ENCODE measurements at places on chromosomes 7 and 10.
A peak's percentile ranks its signal among the peaks of the same experiment; 100 is the strongest.

DNA sequence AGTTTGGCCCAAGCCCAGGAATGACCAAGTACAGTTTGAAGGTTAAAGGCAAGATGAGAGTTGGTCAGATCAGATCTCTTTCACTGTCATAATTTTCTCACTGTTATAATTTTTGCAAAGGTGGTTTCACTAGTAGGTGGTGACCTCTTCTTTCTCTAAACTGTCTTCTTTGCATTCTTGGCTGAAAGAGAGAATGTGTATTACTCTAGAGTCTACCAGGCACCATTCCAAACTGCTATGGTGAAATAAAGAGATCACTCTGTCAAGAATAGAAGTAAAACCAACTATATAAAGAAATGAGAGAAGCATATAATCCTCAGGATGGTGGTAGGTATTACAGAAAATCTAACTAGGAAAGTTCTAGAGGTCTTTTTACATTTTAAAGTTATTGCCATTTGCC is 72.7 kb downstream of the DYNC1I1 start:
- DNase-seq: no peak

- no peak for DNase-seq
These were observed 67.1 kb downstream of the WDFY4 start for GRCh38 chr10:48751730-48752129.

DNA sequence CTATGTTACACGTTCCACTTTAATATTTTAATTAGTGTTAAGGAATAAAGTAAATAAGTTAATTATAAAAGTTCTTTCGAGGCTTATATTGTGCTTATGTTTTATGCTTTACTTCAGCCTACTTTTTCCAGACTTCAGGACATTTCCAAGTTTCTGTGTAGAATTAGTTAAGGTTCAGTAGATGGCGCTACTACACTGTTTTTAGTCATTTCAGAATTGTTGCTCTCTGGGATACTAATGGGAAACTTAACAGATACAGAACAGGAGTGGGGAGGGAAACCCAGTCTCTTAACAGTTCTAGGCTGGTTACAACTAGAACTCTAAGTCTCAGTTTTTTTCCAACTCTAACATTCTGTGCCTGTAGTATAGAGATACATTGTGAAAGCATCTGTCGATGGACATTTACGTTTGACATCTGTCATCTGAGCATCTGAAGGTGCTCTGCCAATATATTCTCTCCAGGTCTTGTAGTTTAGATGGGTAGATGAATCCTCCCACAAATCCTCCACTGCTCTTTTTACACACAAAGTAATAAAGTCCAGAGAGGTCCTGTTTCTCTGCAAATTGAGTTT is 56.8 kb upstream of the FAM171A1 start:
- no peak for DNase-seq

DNA sequence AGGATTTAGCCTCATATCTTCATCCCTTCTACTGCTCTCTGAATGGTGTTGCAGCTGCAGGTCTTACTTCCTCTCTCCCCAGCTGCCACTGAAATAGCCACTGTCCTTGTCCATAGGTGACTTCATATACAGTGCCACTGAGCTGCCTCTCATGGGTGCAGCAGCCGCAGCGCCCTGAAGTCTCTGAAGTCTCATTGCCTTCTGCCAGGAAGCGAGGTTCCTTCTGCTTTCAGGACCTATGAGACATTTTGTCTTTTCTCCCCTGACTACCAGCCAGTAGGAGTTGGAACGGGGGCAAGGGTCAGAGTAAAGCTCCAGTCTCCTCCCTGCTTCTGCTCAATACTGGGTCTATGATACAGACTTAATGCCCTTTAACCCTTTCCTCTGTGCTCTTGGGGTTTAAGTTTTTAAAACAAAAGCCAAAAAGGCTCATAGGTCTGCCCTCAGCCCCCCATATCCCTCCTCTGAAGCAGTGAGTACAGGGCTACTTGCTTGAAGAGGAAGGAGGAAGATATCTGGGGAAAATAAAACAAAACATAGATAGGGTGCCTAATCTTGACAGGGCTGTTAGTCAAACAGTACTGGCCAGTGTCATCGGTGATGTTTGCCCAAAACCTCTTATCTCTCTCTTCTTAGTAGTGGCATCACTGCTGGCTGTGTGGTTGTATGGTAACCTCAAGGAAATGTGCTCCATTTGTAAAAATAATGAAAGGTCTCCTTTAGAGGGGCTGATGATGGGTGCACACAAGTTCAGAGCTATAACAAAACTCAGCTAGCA is 7.1 kb downstream of the PLCE1 start:
- DNase-seq: no peak

DNA sequence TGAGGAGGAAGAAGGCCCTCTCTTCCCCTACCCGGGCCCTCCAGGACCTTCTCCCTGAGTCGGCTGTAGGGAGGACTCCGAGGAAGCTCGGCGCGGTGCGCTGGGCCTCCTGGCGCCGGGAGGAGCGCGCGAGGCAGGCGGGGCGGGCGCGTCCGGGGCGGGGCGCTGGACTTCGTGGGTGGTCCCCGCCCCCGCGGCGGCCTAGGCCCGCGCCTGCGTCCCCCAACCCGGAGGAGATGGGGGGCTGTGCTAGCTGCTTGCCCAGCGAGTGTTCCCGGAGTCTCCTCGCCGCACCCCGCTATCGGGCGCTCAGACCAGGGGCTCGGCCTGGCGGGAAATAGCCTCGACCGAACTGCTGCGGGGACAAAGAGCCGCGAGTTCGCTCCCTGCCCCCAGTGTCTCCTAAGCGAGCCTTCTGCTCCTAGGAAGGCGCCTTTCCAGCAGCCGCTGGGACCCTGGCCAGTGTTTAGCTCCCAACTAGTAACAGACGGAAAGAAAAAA is 19.2 kb upstream of the SMO start:
- no peak for DNase-seq

- DNase-seq: no peak
These were observed 490.6 kb downstream of the NEBL start for GRCh38 chr10:20406281-20407104.

DNA sequence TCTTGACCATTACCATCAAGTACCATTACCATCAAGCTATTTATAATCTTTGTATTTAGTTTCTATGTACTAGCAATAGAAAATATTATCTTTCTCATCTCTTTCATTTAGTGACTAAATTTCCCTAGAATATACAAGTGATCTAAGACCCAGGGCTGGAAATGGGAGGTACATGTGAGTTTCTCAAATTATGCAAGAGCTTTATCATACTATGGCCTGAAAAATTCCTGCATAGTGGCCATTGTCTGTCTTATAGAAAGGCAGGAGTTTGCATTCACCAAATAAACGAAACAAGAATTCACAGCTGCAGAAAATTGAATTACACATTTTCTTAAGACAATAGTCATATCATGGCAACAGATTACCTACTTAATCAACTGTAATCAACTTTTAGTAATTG is 50.7 kb upstream of the HDAC9 start:
- DNase-seq: no peak

- no peak for DNase-seq
These were observed 28.0 kb downstream of the GSAP start for GRCh38 chr7:77388055-77388641.

- DNase-seq: no peak
These were observed 277.0 kb downstream of the ZEB1 start for GRCh38 chr10:31595992-31596391.

DNA sequence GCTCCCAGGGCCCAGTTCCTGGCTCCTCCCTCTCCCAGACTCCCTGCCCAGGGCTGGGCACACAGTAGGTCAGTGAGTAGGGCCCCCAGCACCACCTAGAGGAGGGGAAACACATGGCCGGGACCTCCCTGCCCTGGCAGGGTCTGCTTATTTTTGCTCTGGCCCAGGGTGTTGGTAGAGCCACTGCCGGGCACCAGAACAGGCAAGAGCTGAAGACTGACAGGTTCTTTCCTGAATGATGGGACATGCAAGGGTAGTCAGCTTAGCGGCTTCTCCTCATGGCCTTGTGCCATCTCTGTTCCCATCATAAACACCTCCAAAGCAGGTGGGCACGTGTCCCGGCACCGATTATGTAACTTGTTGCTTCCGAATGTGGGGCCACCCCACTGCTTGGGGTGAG is 86.5 kb downstream of the NEURL1 start:
- DNase-seq: no peak

DNA sequence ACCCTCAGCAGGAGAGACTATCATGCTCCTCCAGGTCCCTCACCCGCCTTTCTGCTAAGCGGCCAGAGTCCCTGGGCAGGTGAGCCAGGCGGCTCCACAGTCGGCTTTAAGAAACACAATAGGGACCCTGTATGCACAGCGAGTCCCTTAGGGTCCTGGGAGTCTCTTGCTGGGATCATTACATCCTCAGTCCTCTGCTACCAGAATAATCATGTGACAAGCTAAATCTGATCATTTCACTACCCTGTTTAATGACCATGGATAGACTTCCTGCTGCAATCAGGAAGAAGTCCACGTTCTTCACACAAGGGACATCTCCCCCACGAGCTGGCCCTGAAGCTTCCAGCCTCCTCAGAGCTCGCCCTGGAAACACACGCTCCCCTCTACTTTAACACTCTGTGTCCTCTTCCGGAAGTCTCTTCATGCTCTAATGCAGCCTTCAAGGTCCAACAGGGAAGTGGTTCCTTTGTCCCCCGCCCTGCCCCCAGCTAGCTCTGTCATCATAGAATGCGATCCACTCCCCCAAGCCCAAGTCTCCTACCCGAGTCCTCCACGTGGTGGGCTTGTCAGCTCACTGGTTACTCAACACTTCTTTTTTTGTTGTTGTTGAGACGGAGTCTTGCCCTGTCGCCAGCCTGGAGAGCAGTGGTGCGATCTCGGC is 101.5 kb downstream of the RNF216 start:
- no peak for DNase-seq

- DNase-seq: no peak
These were observed 44.6 kb downstream of the VSTM4 start for GRCh38 chr10:49070701-49071100.

- DNase-seq: no peak
These were observed 9.5 kb upstream of the LMTK2 start for GRCh38 chr7:98097042-98097645.

DNA sequence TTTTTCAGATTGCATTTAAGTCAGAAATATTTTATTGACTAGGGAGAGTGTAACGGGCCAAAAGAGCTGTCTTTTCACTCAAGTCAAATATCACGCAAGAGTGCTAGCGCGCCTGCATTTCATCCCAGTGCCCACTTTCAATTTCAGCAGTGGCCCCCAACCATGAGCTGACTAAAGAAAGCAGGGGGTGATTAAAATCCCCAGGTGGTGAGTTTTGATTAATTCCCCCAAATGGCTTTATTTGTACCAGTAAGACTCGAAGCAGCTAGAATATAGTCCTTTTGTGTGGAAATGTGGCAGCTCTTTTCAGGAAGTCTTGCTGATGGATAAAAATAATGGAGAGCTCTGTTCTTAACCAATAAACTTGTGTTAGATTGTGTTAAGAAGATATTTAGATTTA is 35.3 kb downstream of the TRUB1 start:
- no peak for DNase-seq

DNA sequence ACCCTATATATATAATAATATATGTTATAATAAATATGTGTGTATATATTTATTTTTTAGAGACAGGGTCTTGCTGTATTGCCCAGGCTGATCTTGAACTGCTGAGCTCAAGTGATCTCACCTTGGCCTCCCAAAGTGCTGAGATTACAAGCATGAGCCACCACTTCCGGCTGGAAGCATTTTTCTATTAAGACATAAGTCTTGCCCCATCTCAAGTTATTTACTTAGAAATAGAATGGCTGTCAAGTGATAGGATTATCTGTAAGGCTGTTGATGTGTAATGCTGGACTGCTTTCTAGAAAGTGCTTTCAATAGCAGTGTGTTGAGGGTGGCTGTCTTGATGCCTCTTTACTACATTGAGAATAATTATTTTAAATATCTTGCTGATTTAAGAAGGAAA is 65.2 kb downstream of the ZMYND11 start:
- DNase-seq: no peak

DNA sequence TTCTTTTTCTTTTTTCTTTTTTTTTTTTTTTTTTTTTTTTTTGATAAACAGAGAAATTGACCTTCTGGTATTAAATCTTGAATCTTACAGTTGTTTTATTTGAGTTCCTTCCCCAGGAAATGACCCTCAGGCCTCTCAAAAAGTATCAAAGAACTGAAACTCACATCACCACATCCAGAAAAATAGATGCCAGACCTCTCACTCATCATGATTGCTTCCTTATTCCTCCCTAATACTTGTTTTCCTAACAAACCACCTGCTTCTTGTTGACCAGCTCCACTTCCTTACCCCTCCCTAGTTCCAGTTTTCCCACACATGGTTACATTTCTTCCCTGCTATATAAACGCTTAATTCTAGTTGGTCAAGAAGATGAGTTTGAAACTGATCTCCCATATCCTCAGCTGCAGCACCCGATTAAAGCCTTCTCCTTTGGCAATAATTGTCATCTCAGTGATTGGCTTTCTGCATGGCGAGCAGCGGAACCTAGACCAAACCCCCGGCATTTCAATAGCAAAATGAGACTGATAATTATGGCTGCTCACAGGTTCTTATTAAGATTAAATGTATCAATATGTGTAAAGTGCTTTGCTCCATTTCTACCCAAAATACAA is 681.1 kb upstream of the AUTS2 start:
- DNase-seq: no peak

DNA sequence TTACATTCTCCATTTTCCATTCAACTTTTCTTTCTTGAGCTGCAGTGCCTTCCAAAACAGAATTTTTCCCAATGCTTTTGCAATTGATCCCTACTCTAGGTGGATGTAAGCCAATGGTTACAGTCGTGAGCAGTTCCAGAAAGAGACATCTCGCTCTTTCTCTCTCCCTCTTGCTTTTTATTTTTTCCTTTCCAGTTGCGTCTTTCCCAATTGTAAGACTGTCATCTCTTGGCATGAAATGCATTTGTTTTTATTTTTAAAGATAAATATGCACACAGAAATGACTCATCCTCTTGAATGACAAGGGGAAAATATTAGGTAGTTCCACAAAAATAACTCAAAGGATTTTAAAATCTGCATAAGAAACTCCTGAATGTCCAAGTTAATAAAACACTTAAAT is 25.1 kb downstream of the GLI3 start:
- no peak for DNase-seq

- DNase-seq: no peak
These were observed 15.4 kb upstream of the HIBADH start for GRCh38 chr7:27677912-27678612.

GRCh38 chr7:55516409-55516808 is 55.9 kb downstream of the VOPP1 start:
- no peak for DNase-seq

- DNase-seq: no peak
These were observed 167.7 kb upstream of the PPP1R3A start for GRCh38 chr7:114086537-114086913.

- peak; percentile 30 for DNase-seq
These were observed 56.0 kb downstream of the TACR2 start for GRCh38 chr10:69360485-69361302.

GRCh38 chr7:148058092-148058491 is 532.5 kb upstream of the C7orf33 start:
- no peak for DNase-seq

- no peak for DNase-seq
These were observed 73.6 kb upstream of the PDZD8 start for GRCh38 chr10:117448802-117449201.

GRCh38 chr7:96238474-96238873 is 83.4 kb downstream of the SLC25A13 start:
- DNase-seq: no peak

- DNase-seq: peak; percentile 89
These were observed 316.8 kb upstream of the STEAP1 start for GRCh38 chr7:89837515-89837914.

GRCh38 chr10:62015994-62016393 is 114.5 kb downstream of the ARID5B start:
- no peak for DNase-seq

- no peak for DNase-seq
These were observed 45.2 kb upstream of the SEMA3D start for GRCh38 chr7:85232068-85232467.
